ENCODE measurements at places on chromosomes 2 and 18. TPM values are rescaled to one million over a fixed set of nuclear protein-coding genes. Genes with fewer than 3 reads are reported as not detected.

Gene MC5R
- total RNA-seq = not detected

Gene DPYSL5
- total RNA-seq = not detected

Gene ZC3H6
- 2.6 TPM for total RNA-seq

Gene ENOSF1
- 88.8 TPM for total RNA-seq

Gene CCDC138
- 15.6 TPM for total RNA-seq

Gene BOK
- 11.3 TPM for total RNA-seq

Gene GPBAR1
- not detected for total RNA-seq

Gene DNAJC5G
- not detected for total RNA-seq

Gene MPV17
- 88.2 TPM for total RNA-seq

Gene SAG
- total RNA-seq = not detected

Gene LIMS3
- total RNA-seq = 1.1 TPM

Gene PSMA8
- not detected for total RNA-seq

Gene DSC2
- not detected for total RNA-seq

Gene GKN2
- not detected for total RNA-seq

Gene WDR7
- 25.8 TPM for total RNA-seq

Gene ATP6V1C2
- 1.5 TPM for total RNA-seq

Gene TMEFF2
- not detected for total RNA-seq

Gene TSPYL6
- total RNA-seq = not detected

Gene ABCA12
- total RNA-seq = 0.36 TPM

Gene EFR3B
- total RNA-seq = 42.1 TPM

Gene ALPI
- not detected for total RNA-seq
